ENCODE measurements at places on chromosomes 1 and 21. TPM values are rescaled to one million over a fixed set of nuclear protein-coding genes. Genes with fewer than 3 reads are reported as not detected.

- DNase-seq: peak; percentile 85
Measured at GRCh38 chr1:153968000-153968363, 280 bp downstream of the CREB3L4 start.

GRCh38 chr1:158600735-158601134, 4.3 kb upstream of the OR10Z1 start:
- no peak for DNase-seq

Gene PAQR7
- total RNA-seq: 8.2 TPM

Gene YTHDF2
- total RNA-seq: 43.5 TPM

Gene COL9A2
- 1.4 TPM for total RNA-seq

Gene INTS7
- 6.6 TPM for total RNA-seq

- no peak for DNase-seq
Measured at GRCh38 chr1:40266786-40267535, 8.9 kb downstream of the ZMPSTE24 start.

DNA sequence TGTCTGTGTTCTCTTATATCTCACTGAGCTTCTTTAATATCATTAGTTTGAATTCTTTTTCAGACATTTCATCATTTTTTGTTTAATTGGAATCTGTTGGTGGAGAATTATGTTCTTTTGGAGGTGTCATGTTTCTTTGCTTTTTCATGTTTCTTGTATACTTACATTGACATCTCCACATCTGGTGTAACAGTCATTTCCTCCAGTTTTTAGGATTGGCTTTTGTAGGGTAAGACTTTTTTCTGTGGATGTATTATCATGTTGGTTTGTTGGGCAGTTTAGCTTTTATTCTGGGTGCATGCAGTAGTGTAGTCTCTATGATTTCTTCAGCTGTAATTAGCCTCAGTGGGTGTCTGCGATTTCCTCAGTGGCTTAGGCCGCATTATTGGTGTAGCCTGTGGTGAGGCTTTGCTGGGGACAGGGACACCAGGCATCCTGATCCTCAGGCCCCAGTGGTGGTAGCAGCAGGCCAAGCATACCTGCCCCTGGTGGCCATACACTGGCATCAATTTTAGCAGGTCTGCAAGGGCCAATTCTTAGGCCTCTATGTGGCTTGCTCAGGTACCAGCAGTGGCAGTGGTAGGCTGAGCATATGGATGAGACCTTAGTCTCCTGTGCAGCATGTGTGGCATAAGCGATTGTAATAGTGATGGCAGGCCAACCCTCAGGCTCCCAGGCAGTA, 77.6 kb upstream of the SAMD13 start:
- no peak for DNase-seq

GRCh38 chr1:31688233-31688918, 15.4 kb downstream of the COL16A1 start:
- no peak for DNase-seq

GRCh38 chr1:189782295-189782694, 695.4 kb downstream of the BRINP3 start:
- no peak for DNase-seq

- no peak for DNase-seq
Measured at GRCh38 chr1:100184536-100184935, 6.5 kb upstream of the LRRC39 start.

Gene KRTAP13-4
- total RNA-seq: not detected

DNA sequence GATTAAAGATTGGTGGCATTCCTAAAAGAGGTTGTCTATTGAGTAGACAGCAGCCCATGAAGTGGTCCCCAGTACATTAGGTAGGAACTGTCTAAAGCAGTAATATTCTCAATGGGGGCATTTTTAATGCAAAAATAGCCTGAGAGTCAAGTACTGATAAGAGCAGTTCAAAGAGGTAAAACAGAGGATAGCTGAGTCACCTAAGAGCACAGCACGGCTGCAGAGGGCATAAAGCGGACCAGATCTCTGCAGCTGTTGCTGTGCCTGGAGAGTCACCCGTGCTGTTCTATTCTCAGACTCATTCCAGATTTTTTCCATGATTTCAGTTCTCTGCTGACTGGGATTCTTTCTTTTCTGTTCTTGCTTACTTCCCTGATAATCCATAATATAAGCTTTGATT, 313.2 kb downstream of the OLFM3 start:
- no peak for DNase-seq
